ENCODE measurements at places on chromosomes 4 and X. TPM values are rescaled to one million over a fixed set of nuclear protein-coding genes. Genes with fewer than 3 reads are reported as not detected.

DNA sequence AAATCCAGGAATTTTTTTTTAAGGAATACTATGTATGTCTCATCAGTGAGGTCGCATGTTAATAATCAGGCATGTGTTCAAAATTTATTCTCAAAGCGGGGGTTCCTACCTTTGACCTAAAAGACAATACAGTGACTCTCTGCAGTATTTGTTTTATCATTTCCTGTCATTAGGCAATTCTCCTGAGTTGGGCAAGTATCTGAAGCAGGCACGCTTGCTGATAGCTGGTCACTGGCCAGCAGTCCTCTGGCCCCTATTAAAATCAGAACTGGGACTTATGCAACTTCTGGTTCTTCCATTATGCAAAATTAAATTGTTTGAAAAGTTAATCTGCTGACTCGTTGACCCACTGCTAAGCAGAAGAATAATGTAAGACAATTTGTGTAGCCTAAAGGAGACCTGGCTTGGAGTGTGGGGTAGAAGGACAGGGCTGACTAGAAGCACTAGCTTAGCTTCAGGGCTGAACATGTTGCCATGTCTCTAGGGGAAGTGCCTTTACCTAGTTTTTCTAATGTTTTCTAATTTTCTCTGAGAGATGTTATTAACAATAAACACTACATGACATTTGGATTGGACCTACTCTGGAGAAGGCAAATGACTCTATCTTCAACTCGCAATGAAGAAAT lies 36.0 kb upstream of the GABRA2 start:
- no peak for DNase-seq

GRCh38 chr4:1331591-1332353 lies 15.2 kb upstream of the UVSSA start:
- no peak for DNase-seq

DNA sequence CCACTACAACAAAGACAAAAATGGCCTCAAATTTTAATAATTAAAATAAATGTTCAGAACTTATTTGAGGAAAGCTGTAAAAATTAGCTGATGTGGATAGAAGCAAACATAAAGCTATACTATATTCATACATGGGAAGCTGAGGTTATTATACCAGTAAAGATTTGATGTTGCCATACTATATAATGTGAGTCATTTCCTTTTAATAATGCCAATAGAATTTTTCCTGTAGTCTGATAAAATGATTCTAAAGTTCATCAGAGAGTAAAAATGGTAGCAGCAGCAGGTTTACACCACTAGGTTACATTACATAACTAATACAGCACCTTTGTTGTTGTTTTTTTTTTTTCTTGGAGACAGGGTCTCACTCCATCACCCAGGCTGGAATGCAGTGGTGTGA lies 45.5 kb upstream of the CYP2U1 start:
- no peak for DNase-seq

DNA sequence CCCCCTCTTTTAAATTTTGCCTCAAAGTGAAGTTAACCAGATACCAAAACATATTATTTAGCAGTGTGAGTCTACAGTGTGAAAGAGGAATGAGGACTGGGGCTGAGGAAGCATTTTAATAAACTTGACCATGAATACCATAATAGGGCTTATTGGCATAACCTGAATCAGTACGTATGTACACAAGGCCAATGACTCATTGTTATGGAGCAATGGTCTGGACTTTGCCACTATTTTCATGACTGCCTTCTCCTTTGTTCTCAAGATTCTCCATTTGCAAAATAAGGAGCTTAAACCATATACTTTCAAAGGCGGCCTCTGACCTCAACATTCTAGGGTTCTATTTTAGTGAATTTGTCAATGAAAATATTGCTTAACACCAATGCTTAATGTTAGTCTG lies 102.8 kb upstream of the OR13H1 start:
- no peak for DNase-seq

DNA sequence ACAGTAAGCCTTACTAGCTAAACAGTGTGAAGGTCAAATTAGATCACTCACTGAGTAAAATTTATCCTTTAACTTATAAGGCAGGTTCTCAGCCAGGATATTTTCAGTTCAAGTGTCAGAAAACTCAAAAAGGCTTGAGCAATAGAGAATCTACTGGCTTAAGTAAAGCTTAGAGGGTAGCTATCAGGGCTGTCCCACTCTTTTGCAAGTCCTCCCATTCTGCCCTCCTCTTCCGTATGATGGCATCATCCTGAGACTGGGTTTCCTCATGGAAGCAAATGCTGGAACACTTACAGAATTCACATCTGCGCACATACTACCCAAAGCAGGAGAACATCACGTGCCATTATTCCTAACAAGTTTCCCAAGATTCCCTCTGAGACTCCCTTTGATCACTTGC lies 55.0 kb downstream of the FBXL5 start:
- no peak for DNase-seq

DNA sequence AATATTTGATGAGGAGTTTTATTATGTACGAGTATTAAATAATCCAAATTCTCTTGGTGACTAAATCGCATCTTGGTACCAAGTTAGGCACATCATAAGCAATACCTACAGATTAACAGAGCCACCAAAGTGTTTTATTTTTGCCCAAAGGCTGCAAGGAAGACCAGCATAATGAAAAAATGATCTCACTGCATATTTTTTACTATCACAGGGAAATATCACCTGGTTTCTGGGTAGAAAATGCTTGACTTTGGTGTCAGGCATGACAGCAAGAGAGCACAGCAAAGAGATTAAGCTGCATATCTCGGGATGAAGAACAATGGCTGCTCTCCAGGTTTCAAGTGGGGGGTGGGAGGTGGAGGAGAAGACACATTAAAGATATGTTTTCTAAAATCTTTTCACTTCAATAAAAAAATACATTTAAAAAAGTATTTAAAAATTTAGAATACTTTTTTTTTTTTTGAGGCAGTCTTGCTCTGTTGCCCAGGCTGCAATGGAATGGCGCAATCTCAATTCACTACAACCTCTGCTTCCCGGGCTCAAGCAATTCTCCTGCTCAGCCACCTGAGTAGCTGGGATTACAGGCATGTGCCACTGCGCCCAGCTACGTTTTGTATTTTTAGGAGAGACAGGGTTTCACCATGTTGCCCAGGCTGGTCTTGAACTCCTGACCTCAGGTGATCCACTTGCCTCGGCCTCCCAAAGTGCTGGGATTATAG lies 86.1 kb downstream of the FRYL start:
- no peak for DNase-seq

DNA sequence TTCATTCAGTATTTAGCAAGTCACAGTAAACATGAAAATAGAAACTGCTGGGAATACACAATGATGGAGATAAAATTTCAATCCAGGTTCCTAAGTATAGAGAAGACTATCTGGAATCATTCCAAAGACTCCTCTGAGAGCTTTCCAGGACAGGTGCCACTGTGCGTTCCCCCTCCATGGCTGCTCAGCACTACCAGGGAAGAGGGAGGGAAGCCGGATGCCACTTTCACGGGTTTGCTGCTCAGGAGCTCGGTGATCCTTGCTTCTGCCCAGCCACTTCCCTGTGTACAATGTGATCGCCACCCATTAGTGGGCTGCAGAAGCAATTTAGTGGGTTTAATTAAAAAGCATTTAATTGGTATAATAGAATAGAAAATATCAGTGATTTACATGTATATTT lies 94.5 kb downstream of the FNIP2 start:
- DNase-seq = no peak

GRCh38 chr4:151031831-151032605 lies 16.9 kb upstream of the LRBA start:
- no peak for DNase-seq

- no peak for DNase-seq
These were observed 7.1 kb downstream of the KLF3 start for GRCh38 chr4:38670939-38671591.

DNA sequence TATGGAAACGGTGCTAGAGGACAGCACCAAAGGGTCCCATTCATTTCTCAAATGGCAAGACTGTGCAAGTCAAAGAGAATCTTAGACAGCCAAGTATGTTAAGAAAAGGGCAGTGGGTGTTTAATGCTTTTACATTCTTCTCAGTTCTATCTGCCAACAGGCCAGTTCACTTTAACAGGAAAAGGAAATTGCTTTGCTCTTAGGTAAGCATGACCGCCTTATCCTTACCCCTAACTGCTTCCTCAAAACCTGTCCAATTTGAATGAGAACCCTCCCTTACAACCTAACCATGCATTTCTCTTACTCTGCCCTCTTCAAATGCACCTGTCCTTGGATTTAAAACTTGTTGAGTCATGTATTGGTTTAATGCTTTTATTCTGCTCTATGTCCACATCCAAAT lies 44.5 kb upstream of the BLTP1 start:
- DNase-seq = no peak

DNA sequence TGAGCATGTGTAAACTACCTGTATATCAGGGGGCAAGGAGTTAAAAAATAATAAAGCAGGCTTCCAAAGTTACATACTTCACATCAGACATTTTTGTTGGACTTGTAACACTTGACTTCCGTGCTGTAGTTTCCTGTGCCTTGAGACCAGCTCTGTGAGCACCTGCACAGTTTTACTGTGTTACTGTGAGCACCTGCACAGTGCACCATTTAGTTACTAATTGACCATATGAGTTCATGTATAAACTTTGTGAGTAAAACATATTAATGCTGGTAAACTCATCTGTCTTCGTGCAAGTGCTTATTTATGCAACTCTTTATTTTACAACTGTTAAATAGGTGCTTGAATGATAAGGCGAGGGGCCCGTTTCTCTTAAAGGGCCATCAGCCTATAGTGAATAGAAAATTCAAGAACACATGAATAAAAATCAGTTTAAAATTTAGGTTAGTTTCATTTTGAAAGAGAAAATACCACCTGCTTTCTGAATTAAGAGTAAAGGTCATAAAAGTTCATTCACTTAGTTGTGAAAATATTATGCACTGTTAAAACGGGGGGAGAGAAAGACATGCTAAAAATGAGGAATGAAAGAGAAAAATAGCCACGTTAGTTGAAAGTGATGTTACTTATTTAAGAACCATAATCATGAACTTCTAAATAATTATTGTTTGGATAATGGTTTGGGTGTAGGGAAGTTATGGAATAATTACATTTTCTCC lies 42.4 kb downstream of the USP9X start:
- no peak for DNase-seq

GRCh38 chr4:101005659-101006058 lies 341.7 kb downstream of the PPP3CA start:
- DNase-seq = no peak

DNA sequence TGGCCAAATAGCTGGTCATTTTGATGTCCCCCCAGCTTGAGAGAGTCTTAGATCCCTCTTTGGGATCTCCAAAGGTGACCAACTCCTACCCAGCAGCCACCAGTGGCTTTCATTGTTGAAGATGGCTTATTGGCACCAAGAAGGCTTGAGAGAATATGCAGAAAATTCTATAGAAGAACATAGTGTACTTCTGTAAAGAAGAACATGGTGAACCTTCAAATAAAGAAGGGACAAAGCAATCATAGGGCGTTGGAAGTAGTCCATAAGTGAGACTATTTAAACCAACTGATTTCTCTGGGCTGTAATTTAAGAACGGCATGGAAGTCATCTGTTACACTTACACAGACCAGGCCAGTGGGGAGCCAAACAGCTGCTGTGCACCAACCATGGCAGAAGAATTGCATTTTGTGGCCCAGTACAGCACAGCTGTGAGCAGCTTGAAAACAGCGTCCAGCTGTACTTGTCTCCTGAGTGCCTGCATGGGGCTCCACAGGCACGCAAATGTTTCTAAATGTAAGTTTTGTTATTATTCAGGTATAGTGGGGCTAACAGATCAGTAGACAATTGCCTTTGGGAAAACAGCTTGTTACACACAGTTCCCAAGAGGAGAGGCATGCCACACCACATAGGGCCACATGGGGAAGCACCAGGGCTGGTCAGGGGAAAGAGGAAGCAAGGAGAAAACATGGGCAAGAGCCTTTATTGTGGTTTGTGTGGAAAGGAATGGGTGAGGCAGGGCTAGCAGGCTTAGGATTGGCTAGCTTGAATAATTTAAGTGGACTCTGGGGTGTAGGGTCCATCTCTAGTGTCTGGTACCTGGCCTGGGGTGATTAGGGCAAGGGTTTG lies 125.0 kb downstream of the ARHGAP6 start:
- no peak for DNase-seq

GRCh38 chr4:6208416-6208815 lies 8.1 kb upstream of the JAKMIP1 start:
- no peak for DNase-seq

DNA sequence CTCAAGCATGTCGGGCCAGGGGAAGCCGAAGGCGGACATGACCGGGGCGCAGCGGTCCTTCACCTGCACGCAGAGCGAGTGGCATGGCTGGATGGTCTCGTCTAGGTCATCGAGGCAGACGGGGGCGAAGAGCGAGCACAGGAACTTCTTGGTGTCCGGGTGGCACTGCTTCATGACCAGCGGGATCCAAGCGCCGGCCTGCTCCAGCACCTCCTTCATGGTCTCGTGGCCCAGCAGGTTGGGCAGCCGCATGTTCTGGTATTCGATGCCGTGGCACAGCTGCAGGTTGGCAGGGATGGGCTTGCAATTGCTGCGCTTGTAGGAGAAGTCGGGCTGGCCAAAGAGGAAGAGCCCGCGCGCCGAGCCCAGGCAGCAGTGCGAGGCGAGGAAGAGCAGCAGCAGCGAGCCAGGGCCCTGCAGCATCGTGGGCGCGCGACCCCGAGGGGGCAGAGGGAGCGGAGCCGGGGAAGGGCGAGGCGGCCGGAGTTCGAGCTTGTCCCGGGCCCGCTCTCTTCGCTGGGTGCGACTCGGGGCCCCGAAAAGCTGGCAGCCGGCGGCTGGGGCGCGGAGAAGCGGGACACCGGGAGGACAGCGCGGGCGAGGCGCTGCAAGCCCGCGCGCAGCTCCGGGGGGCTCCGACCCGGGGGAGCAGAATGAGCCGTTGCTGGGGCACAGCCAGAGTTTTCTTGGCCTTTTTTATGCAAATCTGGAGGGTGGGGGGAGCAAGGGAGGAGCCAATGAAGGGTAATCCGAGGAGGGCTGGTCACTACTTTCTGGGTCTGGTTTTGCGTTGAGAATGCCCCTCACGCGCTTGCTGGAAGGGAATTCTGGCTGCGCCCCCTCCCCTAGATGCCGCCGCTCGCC lies at the start of gene SFRP2:
SFRP2 (minus strand) TSS at position 671 of the 864 bp plus-strand sequence; CDS start at position 423, 248 bp downstream.
- no peak for DNase-seq

DNA sequence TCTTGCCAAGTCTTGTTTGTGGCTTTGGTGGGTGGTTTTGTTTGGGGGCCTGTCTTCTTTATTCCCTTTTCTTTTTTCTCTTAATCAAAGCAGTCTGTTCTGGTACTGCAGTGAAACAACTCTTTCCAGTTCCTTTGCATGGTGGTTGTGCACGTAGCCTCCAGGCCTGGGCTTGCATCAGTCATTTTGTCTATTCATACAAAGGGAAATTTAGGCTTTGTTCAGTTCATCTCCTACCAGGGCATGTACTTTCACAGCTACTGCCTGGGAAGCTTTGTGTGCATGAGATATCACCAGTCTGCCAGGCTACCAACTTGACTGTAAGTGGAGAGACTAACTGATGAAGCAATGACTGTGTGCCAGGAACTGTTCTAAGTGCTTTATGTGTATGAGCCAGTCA lies 8.5 kb downstream of the TRIM2 start:
- no peak for DNase-seq

- no peak for DNase-seq
These were observed 75.8 kb upstream of the NHS start for GRCh38 chrX:17299206-17299605.

Gene GALNTL6
- total RNA-seq = 0.20 TPM

Gene CCNA2
- 64.0 TPM for total RNA-seq

Gene SPANXN3
- not detected for total RNA-seq

Gene HCCS
- 47.4 TPM for total RNA-seq

Gene KIF4A
- total RNA-seq = 34.0 TPM

Gene ZNF630
- total RNA-seq = 1.6 TPM

Gene MTNR1A
- not detected for total RNA-seq

Gene CACNA1F
- 0.05 TPM for total RNA-seq

Gene CT45A3
- total RNA-seq = not detected

Gene SPANXA2
- not detected for total RNA-seq

Gene DCX
- not detected for total RNA-seq

Gene FAM149A
- 0.46 TPM for total RNA-seq
